ENCODE measurements at places on chromosomes 2 and 18. TPM values are rescaled to one million over a fixed set of nuclear protein-coding genes. Genes with fewer than 3 reads are reported as not detected.

RTP5 gene
- not detected for total RNA-seq

GRB14 gene
- total RNA-seq = 14.9 TPM

SP110 gene
- 5.7 TPM for total RNA-seq

DNA sequence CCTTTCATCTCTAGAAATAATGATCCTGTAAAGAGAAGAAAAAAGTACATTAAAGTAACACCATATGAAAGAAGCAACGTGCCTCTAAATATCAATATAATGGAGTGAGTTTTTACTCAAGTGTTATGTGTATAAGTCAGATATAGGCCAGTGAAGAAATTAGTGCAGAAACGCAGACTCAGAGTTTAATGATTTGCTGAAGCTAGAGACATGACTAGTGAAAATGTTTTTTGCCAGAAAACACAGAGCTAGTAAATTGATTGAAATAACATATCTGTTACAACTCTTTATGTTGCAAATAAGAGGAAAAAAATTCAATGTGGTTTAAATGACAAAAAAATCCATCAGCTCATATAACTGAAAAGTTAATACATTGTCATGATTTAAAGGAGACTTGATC is 217.2 kb upstream of the NXPH2 start:
- H3K4me3 ChIP-seq = no peak overlapping the region
- peaks cover 15% of the 10 kb centered on the region for H3K4me1 ChIP-seq
- no peaks in the 10 kb centered on the region for H3K27me3 ChIP-seq
- no peaks in the 10 kb centered on the region for H3K36me3 ChIP-seq

GRCh38 chr2:111664275-111664850 is 219.6 kb downstream of the ANAPC1 start:
- H3K27ac ChIP-seq = no peak overlapping the region
- no peak for DNase-seq
- peaks cover 8% of the 10 kb centered on the region for H3K36me3 ChIP-seq
- no peaks in the 10 kb centered on the region for H3K27me3 ChIP-seq
- H3K4me1 ChIP-seq = peaks cover 14% of the 10 kb centered on the region

DNA sequence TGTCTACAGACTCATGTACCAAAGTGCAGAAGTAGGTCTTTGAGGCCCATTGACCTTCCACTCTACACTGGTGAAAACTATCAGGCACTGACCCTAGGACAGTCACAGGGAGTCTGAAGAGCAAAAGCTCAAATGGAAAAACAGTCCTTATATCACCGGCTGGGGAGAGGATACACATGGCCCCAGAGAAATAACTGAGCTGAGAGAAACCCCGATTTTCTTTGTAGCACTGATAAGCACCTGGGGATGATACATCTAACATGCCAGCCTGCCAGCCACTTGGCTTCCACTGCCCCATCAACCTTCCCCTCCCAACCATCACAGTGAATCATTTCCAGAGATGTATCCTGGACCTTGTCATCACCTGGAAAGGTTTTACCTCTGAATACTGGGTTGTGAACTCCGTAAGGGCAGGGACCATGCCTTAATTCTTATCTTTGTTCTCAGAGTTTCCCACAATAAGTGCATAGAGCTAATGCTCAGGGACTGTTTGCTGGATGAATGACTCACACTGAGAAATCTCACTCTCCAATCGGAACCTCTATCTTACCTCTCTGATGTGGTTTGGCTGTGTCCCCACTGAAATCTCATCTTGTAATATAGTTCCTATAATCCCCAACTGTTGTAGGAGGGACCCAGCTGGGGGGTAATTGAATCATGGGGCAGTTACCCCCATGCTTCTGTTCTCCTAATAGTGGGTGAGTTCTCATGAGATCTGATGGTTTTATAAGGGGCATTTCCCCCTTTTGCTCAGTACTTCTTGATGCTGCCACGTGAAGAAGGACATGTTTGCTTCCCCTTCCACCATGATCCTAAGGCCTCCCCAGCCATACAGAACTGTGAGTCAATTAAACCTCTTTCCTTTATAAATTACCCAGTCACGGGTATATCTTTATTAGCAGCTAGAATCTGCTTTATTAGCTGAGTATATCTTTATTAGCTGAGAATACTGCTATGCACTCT is 37.1 kb downstream of the EVA1A start:
- no peak overlapping the region for H3K4me3 ChIP-seq
- H3K36me3 ChIP-seq = no peaks in the 10 kb centered on the region
- DNase-seq = no peak
- H3K27me3 ChIP-seq = no peaks in the 10 kb centered on the region
- peaks cover 12% of the 10 kb centered on the region for H3K4me1 ChIP-seq
- no peak overlapping the region for H3K27ac ChIP-seq

DNA sequence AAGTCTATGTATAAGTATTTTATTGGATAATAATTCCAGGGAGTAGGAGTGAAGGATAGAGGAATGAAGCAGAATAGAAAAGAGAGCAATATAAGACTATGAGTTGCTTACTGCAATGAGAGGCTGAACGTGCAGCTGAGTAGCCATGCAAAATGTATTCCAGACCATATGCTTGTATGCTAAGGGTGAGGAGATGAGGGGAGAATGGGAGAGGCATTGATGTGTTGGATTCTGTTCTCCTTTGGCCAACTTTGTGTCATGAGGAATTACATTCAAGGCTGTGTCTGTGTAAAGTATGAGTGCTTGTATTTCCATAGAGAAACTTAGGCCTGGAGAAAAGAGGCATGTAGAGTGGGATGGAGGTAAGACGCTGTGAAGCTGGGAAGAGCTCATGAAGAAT is 301.8 kb downstream of the ARL6IP6 start:
- peaks cover 2% of the 10 kb centered on the region for H3K27me3 ChIP-seq
- H3K4me1 ChIP-seq = peaks cover 4% of the 10 kb centered on the region
- DNase-seq = no peak
- H3K27ac ChIP-seq = no peak overlapping the region
- no peak overlapping the region for H3K4me3 ChIP-seq

- peak overlapping the region; percentile 61 for H3K4me3 ChIP-seq
- H3K27me3 ChIP-seq = no peaks in the 10 kb centered on the region
- peak; percentile 74 for DNase-seq
- no peaks in the 10 kb centered on the region for H3K36me3 ChIP-seq
- peaks cover 34% of the 10 kb centered on the region for H3K4me1 ChIP-seq
- peak overlapping the region; percentile 38 for H3K27ac ChIP-seq
Observed at GRCh38 chr2:165573534-165574461, 104.3 kb downstream of the CSRNP3 start.

- H3K4me3 ChIP-seq = no peak overlapping the region
- no peaks in the 10 kb centered on the region for H3K4me1 ChIP-seq
- no peak overlapping the region for H3K27ac ChIP-seq
- no peaks in the 10 kb centered on the region for H3K27me3 ChIP-seq
Observed at GRCh38 chr2:184530239-184530638, 68.1 kb upstream of the ZNF804A start.

- DNase-seq = no peak
- no peak overlapping the region for H3K4me3 ChIP-seq
- H3K27me3 ChIP-seq = no peaks in the 10 kb centered on the region
Observed at GRCh38 chr18:58937071-58937886, 72.6 kb downstream of the ZNF532 start.

GRCh38 chr2:26769089-26769761 is 5.1 kb downstream of the SLC35F6 start:
- no peak overlapping the region for H3K4me3 ChIP-seq
- peaks cover 7% of the 10 kb centered on the region for H3K27me3 ChIP-seq
- DNase-seq = no peak
- H3K36me3 ChIP-seq = no peaks in the 10 kb centered on the region
- H3K4me1 ChIP-seq = peaks cover 7% of the 10 kb centered on the region

- no peaks in the 10 kb centered on the region for H3K36me3 ChIP-seq
- H3K4me3 ChIP-seq = no peak overlapping the region
- DNase-seq = no peak
- no peaks in the 10 kb centered on the region for H3K27me3 ChIP-seq
- no peak overlapping the region for H3K27ac ChIP-seq
- no peaks in the 10 kb centered on the region for H3K4me1 ChIP-seq
Observed at GRCh38 chr2:107448160-107448559, 378.5 kb upstream of the RGPD4 start.

ANTXR1 gene
- total RNA-seq = 36.8 TPM

DNA sequence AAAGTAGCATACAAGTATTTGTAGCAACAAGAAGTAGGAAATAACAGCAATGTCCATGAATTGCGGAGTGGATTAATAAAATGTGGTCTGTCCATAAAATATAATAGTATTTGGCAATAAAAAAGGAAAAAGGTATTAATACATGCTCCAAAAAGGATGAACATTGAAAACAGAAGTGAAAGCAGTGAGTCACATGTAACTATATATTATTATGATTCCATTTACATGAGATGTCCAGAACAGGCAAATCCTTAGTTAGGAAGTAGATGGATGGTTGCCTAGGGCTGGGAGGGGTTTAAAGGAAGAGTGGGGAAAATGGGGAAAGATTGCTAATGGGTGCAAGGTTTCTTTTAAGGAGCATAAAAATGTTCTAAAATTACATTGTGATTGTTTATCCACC is 44.5 kb downstream of the CCDC74A start:
- no peak for DNase-seq
- H3K27me3 ChIP-seq = no peaks in the 10 kb centered on the region
- no peaks in the 10 kb centered on the region for H3K36me3 ChIP-seq
- H3K4me1 ChIP-seq = no peaks in the 10 kb centered on the region

GRCh38 chr2:179749210-179749609 is 112.2 kb downstream of the ZNF385B start:
- no peaks in the 10 kb centered on the region for H3K36me3 ChIP-seq
- no peaks in the 10 kb centered on the region for H3K27me3 ChIP-seq
- H3K27ac ChIP-seq = no peak overlapping the region
- no peak for DNase-seq

Measured in WTC11 (cell line).